ENCODE measurements at places on chromosomes 5 and 9.

DNA sequence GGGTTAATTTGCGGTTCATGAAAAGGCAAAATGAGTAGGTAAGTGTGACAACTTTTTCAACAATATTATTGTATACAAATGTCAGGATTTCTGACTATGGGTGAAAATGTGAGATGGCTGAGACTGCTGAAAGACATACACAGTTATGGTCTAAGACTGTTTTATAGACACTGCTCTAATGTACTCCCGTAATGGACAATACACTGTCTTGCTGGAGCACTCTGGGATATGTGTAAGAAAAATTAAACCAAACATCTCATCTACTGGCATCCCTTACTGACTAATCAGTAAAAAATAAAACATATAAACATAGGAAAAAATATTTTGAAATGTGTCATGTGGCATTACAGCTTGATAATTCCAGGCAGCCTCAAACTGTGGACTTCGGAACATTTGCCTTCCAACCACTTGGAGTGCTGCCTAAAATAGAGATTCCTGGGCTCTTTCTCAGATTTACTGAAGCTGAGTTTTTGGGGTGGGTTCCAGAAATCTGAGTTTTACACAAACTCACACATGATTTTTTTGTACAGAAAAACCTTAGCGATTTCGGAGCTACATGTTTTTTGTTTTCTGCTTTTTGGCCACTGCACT, 233.9 kb upstream of the TBCA start:
- no peak for DNase-seq

DNA sequence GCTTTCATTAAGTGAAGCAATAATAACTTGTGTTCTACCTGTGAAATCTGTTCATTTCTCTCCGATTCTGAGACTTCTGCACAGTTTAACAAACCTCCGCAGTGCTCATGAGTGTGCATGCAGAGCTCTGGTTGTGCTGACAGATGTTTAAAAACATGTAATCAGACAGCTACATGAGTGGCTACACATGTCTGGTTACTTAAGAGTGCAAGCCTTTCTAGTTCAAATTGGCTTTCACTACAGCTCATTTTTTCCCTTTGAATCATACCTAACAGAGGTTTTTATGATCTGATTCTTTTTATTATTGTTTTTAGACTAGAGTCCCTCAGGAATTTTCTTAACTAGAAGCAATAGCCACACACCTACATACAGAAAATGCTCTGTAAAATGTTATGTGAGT, 310.2 kb downstream of the ARRDC3 start:
- DNase-seq, result no peak

DNA sequence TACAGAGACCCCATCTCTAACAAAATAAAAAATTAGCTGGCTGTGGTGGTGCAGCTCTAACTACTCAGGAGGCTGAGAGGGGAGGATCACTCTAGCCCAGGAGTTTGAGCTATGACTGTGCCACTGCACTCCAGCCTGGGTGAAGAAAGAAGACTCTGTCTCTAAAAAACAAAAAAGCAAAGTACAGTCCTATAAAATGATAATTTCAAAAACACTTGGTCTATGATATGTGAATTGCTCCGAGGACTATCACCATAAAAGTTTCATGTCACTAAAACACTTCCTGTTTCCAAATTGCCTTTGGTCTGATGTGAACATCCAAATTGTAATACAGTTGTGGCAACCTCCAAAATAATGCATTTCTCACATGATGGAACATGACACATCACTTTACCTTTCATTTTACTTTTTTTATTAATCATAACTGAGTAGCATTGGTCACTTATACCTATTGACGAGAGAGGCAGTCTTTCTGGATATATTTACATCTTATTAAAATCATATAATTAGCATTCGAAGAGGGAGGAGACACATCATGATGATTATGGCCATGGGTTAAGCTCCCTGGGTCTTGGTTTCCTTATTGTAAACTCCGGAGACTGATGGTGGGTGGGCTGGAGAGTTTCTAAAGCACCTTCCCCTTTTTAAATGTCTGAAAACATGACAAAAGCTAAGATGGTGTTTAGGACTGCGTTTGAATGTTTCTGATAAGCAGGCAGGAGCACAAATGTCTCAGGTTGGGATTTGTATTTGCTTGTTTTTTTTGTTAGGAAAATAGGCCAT, 25.8 kb upstream of the CD180 start:
- DNase-seq, result no peak

GRCh38 chr9:121924700-121925099, 168.4 kb downstream of the TTLL11 start:
- no peak for DNase-seq

DNA sequence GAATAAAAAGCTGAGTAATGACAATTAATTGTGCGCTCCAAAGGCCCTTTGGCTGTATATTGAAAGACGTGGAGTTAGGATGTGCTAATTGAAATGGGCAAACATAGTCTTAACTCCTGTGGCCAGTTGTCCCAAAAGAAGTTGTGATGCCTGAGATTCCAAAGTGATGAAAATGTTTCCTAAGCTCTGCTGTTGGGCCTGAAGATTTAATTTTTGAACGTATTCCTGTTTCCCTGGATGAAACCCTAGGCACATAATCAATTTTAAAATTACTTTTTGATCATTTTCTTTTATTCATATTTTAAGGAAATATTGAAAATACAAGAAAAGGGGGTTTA, 87.9 kb downstream of the PRDM6 start:
- DNase-seq, result no peak

- DNase-seq, result no peak
Observed at GRCh38 chr9:110217656-110218099, 9.7 kb upstream of the C9orf152 start.
